ENCODE measurements at places on chromosomes 6 and 20.

DNA sequence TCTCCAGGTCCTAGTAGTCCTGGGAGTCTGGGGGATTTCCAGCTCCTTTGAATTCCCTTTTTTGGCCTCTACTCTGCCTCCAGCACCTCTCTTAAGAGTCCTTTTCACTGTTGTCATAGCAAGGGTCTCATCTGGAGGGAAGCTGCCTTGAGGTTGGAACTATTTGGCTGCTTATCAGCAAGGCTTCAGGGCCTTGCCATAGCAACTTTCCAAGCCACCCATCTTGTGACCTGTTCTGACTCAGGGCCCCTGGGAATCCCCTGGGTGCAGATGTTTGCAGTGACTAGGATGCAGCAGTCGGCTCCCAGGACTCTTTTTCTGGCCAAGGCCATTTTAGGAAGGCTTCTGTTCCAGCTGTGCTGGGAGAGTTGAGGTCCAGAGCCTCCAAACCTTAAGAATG, 12.4 kb downstream of the PKIG start:
- no peak for DNase-seq

GRCh38 chr6:29813809-29814208, 13.8 kb upstream of the HLA-G start:
- DNase-seq, result no peak

- no peak for DNase-seq
These were observed 77.4 kb upstream of the MTHFD1L start for GRCh38 chr6:150788089-150788488.

DNA sequence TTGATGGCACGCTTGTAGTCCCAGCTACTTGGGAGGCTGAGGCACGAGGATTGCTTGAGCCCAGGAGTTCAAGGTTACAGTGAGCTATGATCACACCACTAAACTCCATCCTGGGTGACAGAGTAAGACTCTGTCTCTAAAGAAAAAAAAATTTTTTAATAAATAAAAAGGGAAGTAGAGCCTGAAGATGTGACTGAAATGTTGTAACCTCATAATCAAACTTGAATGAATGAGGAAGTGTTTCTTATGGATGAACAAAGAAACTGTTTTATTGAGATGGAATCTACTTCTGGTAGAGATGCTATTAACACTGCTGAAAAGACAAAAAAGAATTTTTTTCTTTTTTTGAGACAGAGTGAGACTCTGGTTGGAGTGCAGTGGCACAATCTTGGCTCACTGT, 6.7 kb downstream of the MAK start:
- DNase-seq, result peak; percentile 56

GRCh38 chr6:51027283-51028065, 208.8 kb downstream of the TFAP2B start:
- DNase-seq, result no peak

- DNase-seq, result no peak
These were observed 102.0 kb downstream of the MAP3K7 start for GRCh38 chr6:90484903-90485302.

- DNase-seq, result no peak
These were observed 81.5 kb downstream of the RTN4IP1 start for GRCh38 chr6:106547601-106548453.
